Lower lobe of right lung (tissue), 2 donors: ENCODE measurements at places on chromosomes 1 and 21. TPM values are rescaled to one million over a fixed set of nuclear protein-coding genes. Genes with fewer than 3 reads are reported as not detected.

DNA sequence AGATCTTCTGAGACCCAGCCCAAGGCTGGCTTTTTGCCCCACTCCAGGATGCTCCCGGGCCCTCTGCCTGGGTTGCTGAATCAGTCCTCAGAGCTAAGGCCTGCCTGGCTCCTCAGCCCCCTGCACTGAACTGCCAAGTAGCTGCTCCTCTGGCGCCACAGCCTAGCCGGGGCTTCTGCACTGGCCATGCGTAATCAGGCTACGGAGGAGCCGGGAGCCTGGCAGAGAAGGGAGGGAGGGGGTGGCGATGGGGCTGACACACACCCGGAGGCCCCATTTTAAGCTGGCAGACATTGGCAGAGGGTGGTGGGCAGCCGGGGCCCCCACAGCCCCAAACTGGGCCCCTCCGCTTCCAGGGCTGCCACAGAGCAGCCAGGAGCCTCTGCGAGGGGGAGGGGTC is 38.7 kb downstream of the ALPL start:
- DNase-seq: no peak

DNA sequence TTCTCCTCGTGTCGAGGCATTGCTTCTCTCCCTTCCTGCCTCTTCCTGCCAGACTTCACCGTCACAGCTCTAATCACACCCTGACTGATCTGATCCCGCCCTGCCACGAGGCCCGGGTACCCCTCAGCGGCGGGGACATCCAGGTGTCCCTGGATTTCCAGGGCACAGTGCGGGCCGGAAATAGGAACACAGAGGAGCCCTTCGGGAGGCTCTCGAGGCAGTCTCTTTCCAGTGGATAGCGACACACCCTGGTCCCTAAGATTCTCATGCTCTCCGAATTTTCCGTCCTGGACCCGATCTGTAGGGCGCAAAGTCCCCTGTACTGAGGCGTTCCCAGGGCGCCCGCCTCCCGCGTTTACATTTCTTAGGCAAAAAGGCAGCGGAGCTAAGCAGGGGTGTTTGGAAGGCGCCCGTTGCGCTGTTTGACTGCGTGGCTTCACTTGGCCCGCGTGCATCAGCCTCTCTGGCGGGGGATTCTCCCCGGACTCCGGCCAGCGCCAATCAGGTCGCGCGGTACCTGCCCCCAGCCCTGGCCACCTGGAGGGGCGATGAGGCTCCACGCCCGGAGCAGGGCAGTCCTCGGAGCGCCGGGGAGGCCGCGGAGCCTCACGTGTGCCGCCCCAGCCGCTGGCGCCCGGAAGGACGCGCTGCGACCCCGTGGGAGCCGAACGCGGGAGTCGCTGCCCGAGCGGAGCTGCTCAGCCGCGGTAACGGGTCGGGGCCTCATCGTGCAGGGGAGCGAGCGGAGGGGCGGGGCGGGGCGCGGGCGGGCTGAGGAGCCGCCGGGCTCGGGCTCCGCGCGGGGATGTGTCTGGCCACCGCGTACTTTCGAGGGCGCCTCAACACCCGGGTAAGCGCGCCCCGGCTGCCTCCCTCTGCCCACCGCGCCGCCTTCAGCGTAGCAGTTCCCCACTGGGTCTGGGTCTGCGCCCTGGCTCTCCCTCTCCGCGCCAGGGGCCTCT is at the start of gene FAM163A:
TSS of gene FAM163A (plus strand) at position 575 of the 962 bp plus-strand sequence. CDS start 69,807 bp downstream, outside the sequence.
- DNase-seq: no peak

Gene GJA8
- total RNA-seq: not detected

- no peak for DNase-seq
These were observed 3.3 kb upstream of the F3 start for GRCh38 chr1:94544706-94545490.

DNA sequence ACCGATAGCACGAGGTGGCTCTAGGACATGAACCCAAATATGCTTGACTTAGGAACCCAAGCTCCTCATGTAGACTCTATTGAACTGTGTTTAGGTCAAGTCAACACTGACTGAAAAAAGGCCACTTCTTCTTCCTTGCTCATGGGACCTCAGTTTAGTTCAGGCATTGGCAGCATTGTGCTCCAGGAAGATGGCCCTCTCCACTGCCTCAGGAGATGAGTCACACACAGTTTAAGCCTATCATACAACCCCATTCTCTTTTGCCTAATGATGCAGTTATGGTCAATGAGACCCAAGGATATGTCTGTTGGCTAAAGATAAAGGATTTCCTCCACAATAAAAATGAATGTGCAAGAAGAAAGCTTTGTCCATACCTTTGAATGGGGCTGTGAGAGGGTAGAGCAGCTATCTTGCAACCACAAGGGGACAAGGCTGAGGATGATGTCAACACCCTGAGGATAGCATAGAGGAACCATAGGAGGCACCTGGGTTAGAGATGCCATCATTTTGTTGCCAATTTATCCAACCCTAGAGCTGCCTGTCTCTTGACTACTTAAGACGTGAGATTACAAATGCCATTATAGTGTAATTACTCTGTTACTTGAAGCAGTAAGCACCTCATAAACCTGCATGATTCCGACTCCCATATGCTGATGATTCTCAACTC is 3.0 kb upstream of the TRIM63 start:
- DNase-seq: no peak

- peak; percentile 69 for DNase-seq
These were observed 134.7 kb downstream of the DMRTB1 start for GRCh38 chr1:53593758-53594380.

GRCh38 chr21:40976198-40977109 is 129.5 kb upstream of the DSCAM start:
- no peak for DNase-seq

Gene ETNK2
- 4.5 TPM for total RNA-seq

- no peak for DNase-seq
These were observed 576.2 kb downstream of the MATN1 start for GRCh38 chr1:30147188-30147587.

- peak; percentile 73 for DNase-seq
These were observed 2.5 kb downstream of the C1QC start for GRCh38 chr1:22645931-22646330.

DNA sequence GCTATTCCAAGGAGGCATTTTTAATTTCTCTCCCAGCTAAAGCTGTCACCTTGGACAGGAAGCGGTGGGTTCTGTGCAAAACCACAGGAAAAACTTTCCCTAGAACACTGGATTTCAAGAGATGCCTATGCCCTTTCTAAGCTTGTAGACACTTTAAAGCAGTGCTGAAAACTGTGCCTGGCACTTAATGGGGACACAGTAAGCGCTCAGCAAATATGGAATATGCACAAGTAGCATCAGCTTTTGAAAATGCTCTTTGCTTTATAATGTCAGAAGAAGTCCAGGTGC is 50.9 kb upstream of the TARBP1 start:
- DNase-seq: no peak
